ENCODE measurements at places on chromosomes 6 and 20.
A peak's percentile ranks its signal among the peaks of the same experiment; 100 is the strongest.

GRCh38 chr6:154414021-154414813, 57.6 kb upstream of the IPCEF1 start:
- DNase-seq: peak; percentile 27

DNA sequence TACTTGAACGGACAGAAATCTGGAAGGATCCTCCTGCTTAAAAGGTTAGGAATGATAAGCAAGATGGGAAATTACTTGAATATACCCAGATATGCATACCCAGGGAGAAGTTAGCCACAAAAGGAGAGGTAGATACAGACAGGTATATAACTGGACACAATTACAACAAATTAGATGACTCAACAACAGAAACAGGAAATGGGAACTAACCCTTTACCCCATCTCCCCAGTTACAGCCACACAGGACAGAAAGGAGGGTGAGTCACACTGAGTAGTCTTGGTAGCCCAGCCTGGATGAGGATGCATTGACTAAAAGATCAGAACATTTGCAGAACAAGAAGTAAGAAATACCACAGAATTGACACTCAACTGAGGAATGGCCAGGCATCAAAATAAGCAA, 61.2 kb downstream of the C6orf52 start:
- peak; percentile 14 for DNase-seq

DNA sequence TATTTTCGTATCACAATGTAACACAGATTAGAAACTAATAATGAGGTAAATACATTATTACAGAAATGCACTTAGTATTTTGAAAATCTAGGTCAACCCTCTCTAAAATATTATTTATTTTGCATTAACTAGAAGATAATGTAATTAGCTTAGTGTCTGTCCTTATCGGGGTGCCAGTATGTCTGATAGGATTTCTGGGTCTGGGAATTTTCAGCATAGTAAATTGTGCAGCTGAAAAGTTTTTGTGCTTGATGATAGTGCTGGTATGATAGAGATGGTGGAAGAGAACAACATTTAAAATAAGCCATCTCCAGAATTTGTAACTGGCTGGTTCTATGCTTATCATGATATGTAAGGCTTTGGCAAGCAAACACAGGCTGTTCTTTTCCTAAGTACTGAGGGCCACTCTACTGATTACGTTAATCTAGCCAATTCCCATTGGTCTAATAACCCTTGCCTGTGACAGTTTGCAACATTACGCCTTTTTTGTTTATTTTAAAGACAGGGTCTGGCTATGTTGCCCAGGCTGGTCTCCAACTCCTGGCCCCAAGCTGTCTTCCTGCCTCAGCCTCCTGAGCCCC, 50.8 kb downstream of the PREP start:
- no peak for DNase-seq

DNA sequence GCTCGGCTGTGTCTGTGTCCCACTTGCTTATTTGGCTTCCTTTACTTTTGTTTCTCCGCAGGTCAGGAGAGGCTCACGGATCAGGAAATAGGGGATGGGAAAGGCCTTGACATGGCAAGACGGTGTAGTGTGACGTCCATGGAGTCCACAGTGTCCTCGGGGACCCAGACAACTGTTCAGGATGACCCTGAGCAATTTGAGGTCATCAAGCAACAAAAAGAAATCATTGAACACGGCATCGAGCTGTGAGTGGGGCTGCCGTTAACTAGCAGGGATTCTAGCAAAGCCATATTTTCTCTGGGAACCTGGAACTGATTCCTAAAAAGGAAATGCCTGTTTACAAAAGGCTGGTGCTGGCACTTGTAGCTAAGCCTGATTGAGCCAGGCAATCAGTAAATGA, 54.4 kb downstream of the ARFGEF2 start:
- no peak for DNase-seq

GRCh38 chr6:151380848-151381205, 10.5 kb downstream of the ZBTB2 start:
- DNase-seq: peak; percentile 10

DNA sequence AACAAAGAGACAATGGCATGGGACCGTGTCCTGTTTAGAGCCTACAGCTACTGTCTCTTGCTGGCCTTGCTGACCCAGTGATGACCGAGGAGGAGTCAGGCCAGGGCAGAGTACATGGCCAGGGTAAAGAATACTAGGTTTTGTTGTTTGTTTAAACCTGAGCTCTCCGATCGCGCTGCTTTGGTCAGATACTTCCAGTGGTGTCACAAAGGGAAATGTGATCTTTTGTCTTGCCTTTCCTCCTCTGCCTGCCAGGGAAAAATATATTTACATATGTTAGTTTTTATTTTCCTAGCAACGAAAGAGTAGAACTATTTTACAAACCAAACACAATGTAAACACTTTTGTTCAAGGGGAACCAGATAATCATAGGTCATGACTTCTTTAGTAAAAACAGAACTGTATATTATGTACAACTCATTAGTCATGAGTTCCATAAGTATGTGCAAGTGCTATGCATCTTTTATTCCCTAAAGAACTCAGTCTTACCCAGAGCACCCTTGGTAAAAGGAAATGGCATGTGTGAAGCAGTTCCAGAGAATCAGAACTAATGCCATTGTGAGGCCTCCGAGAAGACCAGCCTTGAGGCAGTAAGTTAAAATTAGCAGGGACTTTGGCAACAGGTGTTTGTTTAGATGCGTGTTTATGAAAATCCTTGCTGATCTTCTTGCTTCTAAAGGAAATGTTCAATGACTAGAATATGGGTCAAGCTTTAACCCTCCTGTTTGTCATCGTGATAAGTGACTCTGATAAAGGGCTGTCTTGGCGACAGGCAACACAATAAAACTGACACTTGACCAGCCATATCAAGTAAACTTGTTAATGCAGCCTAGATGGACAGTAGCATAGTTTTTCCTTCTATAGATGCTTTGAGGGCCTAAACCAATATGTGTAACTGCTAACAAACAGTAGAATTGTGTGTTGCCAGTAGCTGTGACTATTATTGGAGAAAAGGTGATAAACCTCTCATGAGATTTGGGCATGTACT, 204.6 kb downstream of the NKAIN2 start:
- DNase-seq: no peak

DNA sequence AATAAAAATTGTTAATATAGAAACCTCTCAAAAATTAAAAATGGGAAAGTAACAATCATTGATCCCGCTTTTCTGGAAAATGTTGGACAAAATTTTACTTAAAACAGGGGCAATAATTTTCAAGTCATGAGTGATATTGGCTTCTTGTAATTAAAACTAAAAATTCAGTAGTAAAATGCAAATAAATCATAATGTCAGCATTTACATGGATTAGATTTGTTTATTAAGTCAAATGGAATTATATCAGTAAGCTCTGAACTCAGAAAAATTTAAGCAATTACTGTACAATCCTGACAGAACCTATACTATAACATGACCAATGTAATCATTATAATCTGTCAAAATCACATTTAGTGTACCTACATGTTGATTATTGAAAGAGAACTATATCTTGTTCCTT, 39.9 kb upstream of the NKX2-4 start:
- DNase-seq: no peak

DNA sequence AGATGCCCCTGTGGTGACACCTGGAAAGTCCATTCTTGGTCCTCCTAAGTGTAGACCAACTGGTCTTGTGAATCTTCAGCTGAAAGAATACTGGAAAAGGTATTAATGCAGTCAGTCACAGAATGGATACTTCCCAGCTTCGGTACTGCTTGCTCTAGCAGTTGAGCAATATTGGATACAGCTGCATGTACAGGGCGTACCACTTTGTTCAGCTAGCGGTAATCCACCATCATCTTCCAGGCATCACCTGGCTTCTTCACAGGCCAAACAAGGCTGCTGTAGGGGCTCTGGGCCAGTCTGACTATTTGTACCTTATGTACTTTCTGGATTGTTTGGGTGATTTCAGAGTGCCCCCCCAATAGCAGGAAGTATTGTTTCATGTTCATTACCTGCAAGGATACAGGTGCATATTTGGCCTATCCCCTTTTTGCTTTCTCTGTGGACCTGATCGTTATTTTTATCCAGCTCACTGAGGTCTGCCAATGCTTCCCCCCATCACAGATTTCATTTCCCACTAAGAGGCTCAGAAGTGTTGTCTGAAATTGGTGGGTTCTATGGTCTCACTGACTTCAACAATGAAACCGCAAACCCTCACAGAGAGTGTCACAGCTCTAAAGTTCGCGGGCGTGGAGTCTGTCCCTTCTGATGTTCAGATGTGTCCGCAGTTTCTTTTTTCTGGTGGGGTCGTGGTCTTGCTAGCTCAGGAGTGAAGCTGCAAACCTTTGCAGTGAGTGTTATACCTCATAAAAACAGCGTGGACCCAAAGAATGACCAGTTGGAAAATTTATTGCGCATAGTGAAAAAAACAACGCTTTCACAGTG, 52.2 kb downstream of the TRIM27 start:
- no peak for DNase-seq

- DNase-seq: no peak
These were observed 28.6 kb downstream of the SLC22A23 start for GRCh38 chr6:3428247-3428646.

GRCh38 chr6:32972353-32973143, 4.2 kb downstream of the BRD2 start:
- DNase-seq: no peak

- DNase-seq: no peak
These were observed 39.2 kb upstream of the ZNF831 start for GRCh38 chr20:59124296-59125029.

Measured in GM03348 (cell line).